ENCODE measurements at places on chromosomes 11 and 22.

DNA sequence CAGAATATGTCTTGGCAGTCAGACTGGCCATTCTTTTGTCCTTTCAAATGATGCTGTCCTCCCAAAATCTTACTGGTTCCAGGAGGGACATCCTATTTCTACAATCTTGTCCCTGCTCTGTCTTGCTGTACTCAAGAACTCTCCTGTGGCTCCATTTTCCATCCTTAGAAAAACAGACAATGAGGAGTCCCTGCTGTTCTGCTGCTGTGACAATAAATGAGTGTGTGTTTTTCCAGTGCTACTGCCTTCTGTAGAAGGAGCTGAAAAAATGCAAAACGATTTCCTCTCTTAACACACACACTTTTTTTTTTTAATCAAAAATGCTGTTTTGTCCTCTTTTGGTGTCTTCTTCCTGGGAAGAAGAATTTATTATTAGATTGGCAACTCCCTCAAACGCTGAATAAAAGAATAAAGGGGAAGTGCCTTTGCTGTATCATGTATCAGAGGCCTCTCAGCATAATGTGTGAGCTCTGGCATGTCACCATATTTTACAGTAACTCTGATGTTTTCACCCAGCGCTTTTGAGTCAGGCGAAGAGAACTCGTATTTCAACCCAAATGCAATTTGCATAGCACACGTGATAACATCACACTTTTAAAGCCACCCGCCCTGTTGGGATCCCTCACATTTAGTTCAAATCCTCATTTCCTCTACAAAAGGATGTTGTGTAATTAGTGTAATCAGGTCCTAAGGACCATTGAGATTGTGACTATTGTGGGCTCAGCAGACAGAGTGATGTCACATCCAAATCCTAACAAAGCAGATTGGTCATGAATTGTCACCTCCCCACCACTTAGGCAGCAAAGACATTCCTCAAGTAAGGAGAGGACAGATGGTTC lies 496.0 kb upstream of the LARGE1 start:
- DNase-seq = no peak

GRCh38 chr11:22797047-22797446 lies 32.6 kb downstream of the SVIP start:
- no peak for DNase-seq

GRCh38 chr11:16184588-16184987 lies 171.8 kb downstream of the SOX6 start:
- no peak for DNase-seq

- DNase-seq = no peak
These were observed 3.6 kb downstream of the SMIM38 start for GRCh38 chr11:69159150-69159852.

- DNase-seq = no peak
These were observed 118.4 kb downstream of the KIAA1671 start for GRCh38 chr22:25070956-25071355.

DNA sequence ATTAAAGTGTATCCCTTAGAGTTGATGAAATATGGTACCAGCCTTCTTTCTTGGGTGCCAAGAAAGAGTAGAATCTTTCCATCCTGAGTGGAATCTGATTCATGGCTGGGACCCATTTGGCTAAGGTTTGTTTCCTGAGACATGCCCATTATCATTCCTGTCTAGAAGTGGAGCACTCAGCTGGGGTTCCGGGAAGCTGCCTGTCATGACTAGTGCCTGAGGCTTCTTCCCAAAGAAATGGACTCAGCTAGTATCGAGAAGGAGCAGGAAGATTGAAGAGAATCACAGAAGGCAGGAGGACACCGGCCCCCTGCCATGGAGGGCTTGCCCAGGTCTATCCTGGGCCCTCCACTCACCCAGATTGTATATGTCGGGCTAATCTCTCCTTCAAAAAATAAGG lies 57.6 kb downstream of the KREMEN1 start:
- DNase-seq = no peak

GRCh38 chr11:92053216-92053615 lies 171.4 kb upstream of the FAT3 start:
- no peak for DNase-seq

DNA sequence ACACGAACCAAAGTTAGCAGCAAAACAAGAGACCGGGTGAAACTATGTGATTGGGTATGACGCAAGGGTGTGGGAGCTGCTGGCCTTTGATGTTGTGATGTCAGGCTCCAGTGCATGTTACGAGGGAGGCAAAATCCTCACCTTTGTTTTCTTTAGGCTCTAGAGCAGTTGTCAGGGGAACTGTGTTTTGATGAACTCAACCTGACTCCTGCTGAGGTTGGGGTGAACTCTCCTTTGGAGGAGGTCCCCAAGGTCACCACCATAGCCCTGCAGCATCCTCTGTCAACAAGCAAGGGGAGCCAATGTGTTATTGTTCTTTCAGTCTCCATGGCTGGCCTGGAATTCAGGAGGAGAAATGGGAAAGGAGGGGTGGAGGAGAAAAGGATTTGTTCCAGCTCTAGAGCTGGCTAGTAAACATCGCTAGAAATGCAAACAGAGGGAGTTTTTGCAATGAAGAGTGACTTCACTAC lies 33.8 kb downstream of the RASSF10 start:
- DNase-seq = no peak

- no peak for DNase-seq
These were observed 37.6 kb upstream of the CEP295 start for GRCh38 chr11:93623920-93624319.

- no peak for DNase-seq
These were observed 1.1 kb upstream of the VSIG2 start for GRCh38 chr11:124753205-124753604.

DNA sequence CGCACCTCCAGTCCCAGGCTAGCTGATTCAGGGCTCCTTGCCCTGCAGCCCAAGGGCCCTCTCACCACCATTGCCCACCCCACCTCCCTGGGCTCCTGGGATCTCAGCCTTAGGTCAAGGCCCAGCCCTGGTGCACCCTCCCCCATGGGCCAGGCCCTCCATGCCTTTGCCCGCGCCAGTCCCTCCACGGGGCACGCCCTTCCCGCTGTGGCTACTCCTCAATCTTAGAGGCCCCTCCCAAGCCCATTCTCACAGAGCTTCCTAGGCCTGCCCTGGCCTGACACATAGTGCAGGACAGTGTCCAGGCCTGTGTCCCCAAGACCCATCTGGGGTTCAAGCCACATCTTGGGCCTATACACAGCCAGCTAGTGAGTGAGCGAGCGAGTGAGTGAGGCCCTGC lies 6.9 kb downstream of the GP1BB start:
- DNase-seq = no peak

DNA sequence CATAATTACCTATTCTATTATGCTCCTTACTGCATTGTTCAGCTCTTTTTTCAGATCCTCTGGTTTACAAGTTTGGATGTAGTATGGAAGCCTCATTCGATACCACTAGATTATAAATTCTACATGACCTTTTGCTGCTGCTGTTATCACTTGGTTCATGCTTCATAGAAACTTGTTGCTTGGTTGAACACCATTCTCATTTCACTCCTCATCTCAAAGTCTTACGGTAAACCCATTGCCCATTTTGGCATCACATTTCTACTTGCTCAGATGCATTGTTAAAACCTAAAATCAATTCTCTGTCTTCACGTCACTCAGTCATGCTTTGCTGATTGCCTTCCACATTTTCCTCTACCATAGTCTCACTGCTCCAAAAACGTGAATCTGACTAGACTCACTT lies 155.5 kb upstream of the DDI1 start:
- DNase-seq = no peak

- no peak for DNase-seq
These were observed 110.0 kb downstream of the KIAA1671 start for GRCh38 chr22:25062386-25063085.

DNA sequence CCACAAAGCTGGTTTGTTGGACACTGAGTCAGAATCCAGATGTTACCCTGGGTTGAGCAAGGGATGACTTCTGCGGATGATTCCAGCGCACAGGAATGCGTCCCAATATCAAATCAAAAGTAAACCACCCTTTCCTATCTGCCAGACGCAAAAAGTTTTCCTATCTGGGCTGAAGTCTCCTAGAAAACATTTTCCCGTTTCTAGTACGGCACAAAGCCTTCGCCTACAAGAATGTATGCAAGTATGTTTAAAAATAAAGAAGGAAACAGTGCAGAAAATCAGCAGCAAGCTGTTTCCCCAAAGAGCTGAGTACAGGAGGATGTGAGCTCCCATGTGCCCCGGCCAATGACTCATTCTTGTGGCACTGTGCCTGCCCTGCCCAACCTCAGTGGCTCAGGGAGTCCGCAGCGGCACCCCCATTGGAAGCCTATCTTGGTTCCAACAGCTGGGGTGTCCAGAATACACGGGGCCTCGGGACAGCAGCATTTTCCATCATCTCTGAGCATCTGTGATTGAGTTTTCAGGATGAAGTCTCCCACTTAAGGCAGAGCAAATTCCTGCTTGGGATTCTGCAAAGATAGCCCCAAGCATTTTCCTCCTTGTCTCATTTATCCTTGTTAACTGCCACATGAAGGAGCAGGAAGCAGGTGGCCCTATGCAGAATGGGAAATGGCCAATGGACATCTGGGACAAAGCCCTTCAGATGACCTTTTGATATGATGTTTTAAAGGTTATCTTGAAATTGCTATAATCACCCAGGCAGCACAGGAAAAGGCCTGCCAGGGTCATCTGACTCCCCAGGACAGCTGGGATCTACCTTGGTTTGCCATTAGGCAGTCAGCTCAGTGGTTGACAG lies 17.5 kb downstream of the KCNJ5 start:
- no peak for DNase-seq

DNA sequence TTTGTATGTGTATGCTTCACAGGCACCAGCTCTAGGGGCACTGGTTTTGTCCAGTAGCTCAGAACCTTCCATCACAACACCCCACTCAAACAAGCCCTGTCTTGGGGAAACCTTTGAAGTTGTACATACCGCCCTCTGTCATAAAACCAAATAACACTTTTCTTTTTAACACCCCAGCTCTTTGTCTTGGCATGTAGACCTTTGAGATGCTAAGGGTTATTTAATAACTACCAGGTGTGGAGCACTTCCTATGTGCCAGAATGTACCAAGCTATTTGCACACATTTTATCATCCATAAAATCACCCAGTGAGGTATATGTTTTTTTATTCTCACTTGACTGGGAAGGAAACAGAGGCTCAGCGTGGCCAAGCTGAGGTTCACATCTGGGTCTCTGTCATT lies 50.6 kb downstream of the CYB5R2 start:
- no peak for DNase-seq

- DNase-seq = no peak
These were observed 3.0 kb downstream of the TSPAN18 start for GRCh38 chr11:44729713-44730112.

- no peak for DNase-seq
These were observed 63.0 kb downstream of the HIPK3 start for GRCh38 chr11:33320016-33320813.

- DNase-seq = no peak
These were observed 38.5 kb downstream of the ST3GAL4 start for GRCh38 chr11:126394036-126394435.

DNA sequence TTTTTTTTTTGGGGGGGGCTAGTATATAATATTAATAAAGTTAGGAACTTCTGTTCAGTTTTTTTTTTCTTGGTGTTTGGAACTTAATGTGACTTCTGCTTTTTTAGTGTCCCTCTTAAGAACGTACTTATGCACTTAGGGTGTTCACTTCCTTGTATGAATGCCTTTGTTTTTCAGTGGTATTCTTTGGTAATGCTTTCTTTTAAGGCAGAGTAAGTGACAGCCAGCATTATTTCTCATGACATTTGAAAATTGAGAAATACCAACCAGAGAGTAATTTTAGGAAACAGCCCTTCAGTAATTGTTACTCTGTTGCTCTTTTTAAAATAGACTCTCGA lies 2.4 kb downstream of the GRK3 start:
- no peak for DNase-seq

- DNase-seq = no peak
These were observed 6.6 kb downstream of the CARS1 start for GRCh38 chr11:3050386-3051195.

GRCh38 chr11:91946397-91946951 lies 278.1 kb upstream of the FAT3 start:
- DNase-seq = no peak

DNA sequence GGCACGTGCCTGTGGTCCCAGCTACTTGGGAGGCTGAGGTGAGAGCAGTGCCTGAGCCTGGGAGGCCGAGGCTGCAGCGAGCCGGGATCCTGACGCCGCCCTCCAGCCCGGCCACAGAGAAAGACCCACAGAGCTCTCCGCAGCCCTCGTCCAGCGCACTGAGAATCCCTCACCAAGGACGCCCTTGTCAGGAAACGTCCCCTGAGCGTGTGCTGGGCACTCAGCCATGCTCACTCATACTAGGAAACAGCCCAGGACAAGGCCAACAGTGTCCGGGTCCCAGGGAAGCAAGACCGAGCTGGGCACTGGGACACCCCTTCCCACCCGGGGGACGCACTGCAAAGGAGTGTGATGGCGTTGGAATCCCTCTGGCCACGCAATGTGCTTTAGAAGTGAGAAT lies 14.5 kb downstream of the DEAF1 start:
- DNase-seq = no peak

DNA sequence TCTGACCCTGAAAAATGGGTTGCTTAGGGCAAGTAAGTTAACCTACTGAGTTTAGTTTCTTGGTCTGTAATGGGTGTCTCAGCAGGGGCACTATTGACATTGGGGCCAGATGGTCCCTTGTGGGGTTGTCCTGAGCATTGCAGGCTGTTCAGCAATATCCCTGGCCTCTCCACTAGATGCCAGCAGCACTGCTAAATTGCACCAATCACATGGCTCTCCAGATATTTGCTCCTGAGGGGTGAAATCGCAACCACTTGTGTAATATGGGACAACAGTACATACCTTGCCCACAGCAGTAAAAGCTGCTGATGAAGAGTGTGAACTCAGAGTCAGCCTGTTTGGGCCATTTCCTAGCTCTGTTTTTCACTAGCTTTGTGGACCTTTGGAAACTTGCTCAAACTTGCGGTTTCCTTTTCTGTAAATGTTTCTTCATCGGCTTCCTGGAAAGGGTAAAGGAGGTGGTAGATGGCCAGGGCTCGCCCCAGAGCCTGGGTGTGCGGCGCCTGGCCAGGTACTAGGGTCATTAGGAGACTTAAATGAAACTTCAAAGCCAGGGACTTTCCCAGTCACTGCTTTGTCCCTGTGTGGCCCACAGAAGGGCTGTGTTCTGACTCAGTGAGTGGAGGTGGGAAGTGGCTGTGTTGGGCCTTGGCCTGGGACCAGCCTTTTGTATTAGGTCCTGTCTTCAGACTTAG lies 13.0 kb downstream of the NCF4 start:
- peak; percentile 84 for DNase-seq

- no peak for DNase-seq
These were observed 614.5 kb downstream of the ETS1 start for GRCh38 chr11:127972816-127973215.

Measured in iPS-NIHi11 (cell line).